ENCODE measurements at places on chromosomes 1 and 21.

GRCh38 chr1:178648151-178648550 lies 76.9 kb upstream of the RALGPS2 start:
- no peak for DNase-seq

DNA sequence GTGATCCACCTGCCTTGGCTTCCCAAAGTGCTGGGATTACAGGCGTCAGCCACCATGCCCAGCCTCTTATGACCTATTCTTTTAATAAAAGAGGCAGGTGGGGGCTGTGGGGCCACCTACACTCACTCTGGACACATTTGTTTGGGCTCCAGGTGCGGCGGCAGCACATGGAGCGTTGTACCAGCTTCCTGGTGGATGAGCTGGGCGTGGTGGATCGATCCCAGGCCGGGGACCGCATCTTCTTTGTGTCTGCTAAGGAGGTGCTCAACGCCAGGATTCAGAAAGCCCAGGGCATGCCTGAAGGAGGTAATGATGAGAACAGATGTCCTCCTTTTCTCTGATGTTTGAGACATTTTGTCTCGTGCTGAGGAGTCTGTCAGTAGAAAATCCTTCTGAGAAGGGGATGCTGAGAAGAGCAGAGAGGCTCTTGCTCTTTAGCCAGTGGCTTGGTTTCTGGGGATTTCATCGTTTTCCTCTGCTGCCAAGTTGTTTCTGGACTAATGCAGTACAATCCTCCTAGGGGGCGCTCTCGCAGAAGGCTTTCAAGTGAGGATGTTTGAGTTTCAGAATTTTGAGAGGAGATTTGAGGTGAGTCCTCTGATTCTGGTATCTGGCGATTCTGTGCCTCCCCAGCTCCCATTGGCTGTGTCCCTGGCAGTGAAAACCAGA lies 17.9 kb upstream of the MIIP start:
- DNase-seq, result no peak

DNA sequence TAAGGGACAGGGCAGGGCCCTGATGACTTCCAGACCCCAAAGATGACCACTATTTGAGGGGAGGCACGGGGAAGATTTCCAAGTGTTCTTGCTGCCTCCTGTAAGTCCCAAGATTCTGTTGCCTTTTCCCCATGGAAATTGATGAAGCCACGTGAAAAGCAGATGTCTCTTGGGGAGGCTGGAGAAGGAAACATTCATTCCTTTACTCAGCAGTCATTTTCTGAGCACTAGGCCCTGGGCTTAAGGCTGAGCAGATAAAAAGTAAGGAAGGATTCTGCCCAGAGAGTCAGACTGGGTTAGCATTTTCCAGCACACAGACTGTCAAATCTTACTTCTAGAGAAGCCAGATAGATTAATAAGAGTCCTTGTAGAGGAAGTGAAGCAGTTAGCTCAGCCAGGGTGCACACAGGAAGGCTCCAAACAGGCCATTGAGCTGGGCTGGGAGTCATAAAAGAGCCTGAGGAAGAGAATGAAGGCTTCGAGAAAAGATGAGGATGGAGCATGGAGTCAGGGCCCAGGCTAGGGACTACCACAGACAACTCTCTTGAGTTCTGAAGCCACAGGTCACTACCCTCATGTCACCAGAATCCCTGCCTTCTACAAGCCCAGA lies 10.1 kb downstream of the EXTL1 start:
- DNase-seq, result no peak

DNA sequence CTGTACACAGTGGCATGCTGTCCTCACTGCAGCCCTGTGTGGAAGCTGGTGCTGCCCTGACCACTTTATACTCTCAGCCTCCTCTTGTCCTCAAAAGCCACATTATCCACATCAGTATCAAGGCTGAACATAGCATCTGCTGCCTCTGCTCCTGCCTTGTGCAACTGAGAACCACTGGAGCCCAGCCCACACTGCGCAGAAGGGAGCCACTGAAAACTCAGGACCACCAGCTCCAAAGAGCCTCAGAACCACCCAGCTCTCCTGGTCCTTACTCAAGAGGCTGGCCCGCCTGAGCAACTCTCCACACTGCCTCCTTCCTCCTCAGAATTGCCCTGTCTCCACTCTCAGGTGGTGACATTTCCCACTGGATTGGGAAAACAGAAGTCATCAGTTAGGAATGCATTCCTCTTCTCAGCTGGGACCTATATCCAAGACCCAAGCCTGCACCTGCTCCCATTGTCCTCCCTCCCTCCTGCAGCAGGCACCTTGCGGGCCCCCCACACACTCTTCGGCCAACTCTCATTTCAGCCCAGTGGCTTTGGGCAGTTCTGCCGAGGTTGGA lies 7.0 kb upstream of the KISS1 start:
- no peak for DNase-seq

GRCh38 chr1:228900886-228901392 lies 165.7 kb downstream of the RHOU start:
- DNase-seq, result no peak

DNA sequence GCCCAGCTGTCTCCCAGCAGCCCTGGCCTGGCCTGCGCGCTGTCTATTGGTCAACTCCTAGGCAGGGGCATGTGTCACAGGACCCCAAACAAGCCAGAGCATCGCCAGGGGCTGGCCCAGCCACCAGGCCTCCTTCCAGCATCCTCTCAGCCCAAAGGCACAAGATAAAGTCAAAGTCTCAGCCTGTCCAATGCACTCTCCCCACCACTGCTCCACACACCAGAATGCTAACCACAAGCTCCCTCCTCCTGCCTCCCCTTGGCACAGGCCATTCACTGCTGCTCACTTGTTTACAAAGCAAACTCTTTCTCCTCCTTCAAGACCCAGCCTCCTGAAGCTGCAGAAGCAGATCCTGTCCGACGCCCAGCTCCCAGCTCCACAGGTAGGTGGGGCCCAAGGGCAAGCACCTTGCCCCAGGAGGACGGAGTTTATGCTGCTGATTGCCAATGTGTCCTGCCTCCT lies 133.4 kb downstream of the DMRTB1 start:
- no peak for DNase-seq

GRCh38 chr1:1162597-1163537 lies 10.8 kb upstream of the TTLL10 start:
- DNase-seq, result no peak

GRCh38 chr1:17404034-17404684 lies 32.2 kb downstream of the PADI6 start:
- no peak for DNase-seq

GRCh38 chr1:24873148-24873547 lies 56.9 kb downstream of the RUNX3 start:
- DNase-seq, result no peak

- no peak for DNase-seq
Measured at GRCh38 chr21:17578162-17578561, 34.5 kb downstream of the BTG3 start.

DNA sequence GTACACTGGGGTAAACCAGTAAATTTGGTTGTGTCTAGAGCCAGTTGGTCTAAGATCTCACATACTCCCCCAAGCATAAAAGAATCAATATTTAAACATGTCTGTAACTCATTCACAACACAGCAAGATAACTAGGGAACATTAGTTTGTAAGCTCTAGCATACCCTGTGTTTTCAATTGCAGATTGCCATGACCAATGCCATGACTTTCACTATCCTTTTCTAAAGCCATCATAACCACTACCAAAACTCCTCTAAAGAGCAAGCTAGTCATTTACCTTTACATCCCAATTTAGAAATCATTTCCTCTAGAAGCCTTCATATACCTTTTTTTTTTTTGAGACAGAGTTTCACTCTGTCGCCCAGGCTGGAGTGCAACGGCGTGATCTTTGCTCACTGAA lies 56.5 kb upstream of the PLA2G4A start:
- no peak for DNase-seq

DNA sequence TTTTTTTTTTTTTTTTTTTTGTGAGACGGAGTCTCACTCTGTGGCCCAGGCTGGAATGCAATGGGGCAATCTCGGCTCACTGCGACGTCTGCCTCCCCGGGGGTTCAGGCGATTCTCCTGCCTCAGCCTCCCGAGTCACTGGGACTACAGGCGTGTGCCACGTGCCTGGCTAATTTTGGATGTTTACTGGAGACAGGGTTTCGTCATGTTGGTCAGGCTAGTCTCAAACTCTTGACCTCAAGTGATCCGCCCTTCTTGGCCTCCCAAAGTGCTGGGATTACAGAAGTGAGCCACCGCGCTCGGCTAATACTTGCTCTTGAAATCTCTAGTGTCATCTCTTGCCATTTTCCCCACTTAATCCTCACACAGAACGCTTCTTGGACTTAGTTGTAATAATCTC lies 1.1 kb upstream of the SYCP1 start:
- no peak for DNase-seq

- DNase-seq, result no peak
Measured at GRCh38 chr1:60227601-60228000, 154.0 kb upstream of the C1orf87 start.

DNA sequence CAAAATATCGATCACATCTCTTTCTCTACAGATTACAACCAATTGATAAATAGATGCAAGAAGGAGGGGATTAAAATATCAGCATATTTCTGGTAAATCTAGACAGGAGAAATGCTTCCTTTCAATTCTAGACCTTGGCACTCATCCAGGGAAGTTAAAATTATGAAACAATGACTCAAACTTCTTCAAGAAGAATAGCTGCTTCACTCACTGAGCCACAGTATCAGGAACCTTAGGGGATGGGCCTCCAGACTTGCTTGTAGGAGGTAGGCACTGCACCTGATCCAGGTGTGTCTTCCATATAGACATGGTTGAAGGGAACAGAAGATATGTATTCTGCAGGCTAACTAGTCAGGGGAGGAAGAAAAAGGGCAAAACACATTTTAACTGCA lies 9.8 kb downstream of the SLAMF7 start:
- DNase-seq, result no peak

DNA sequence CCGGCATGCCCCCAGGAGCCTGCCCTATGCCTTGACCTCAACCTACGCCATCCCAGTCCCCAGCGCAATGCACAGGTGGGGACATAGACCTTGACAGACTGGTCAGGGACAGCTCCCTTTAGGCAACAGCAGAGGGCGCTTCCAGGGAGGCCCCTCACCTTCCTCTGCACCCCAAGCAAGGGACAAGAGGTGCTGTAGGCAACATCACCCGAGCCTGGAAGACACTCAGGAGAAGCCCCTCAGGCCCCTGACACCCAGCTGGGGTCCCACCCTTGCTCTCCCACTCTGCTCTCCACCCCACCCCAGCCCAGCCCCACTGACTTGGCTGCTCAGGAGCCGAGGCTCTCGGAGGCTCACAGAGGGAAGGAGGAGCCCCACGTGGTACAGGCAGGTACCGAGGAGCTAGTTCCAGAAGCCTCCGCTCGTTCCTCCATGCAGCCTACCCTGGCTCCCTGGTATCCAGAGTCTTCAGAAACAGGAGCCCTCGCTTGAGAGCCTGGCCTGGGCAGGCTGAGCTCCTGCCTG lies 2.4 kb upstream of the WNT3A start:
- DNase-seq, result no peak

GRCh38 chr1:109467301-109467777 lies 993 bp downstream of the SYPL2 start:
- no peak for DNase-seq

DNA sequence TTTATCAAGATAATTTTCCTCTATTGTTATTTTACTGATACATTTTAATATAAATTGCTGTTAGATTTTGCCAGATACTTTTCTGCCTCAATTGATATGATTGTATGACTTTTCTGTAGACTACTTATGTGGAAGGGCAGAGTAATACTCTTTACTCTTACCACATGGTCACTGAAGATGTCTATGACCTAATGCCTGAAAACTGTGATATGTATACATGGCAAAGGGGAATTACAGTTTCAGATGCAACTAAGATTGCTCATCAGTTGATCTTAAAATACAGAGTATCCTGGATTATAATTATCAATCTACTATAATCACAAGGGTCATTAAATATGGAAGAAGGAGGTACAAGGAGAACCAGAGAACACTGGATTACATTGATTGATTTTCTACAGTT lies 1528.0 kb downstream of the BRINP3 start:
- DNase-seq, result no peak

GRCh38 chr1:213925531-213926182 lies 62.1 kb upstream of the PROX1 start:
- DNase-seq, result no peak

DNA sequence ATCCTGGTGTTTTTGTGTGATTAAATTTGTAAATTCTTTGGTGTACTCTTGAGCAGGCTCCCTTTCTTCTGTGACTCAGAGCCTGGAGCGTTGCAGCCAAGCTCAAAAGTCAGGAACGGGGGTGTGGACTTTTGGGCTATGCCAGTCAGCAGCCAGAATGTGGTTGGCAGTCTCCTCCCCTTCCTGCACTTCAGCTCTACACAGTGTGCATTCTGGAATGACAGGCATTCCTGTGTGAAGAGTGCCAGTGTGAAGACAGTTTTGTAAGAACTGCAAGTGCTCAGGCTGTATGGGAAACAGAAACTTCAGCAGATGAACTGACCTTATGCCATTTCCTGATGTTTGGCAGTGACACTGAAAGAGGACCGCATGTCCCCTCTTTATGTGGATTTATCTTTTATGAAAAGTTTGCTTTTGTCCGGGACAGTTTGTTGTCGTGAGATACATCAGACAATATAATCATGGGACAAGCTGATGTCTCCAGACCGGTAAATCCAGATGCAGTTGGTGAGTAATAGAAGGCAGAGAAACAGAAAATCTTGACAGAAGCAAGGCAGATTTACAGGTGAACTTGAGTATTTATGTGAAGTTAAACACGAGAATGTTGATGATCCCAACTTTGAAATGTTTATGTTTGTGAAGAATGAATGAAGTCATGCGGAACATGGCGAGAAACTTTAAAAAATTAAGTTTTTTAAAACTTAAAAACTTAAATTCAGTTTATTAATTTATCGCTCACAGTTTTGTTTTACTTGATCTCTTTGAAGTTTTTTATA lies 67.7 kb upstream of the RCC1 start:
- peak; percentile 69 for DNase-seq

DNA sequence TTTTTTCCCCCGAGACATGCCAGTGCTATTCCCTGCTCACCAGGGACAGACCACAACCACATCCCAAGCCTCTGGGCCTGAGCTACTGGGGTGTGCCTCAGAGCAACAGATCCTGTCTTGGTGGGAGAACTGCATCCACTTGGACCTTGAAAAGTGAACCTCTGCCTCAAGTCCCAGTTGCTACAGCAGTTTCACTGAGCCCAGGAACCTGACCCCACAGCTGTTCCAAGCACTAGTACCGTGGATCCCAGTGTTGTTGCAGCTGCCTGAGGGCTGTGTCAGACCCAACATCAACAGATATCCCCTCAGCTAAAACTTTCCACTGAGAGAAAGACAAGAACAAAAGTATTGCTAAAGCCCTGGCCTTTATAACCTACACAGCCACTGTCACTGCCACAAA lies 373.0 kb downstream of the PLPP3 start:
- no peak for DNase-seq

DNA sequence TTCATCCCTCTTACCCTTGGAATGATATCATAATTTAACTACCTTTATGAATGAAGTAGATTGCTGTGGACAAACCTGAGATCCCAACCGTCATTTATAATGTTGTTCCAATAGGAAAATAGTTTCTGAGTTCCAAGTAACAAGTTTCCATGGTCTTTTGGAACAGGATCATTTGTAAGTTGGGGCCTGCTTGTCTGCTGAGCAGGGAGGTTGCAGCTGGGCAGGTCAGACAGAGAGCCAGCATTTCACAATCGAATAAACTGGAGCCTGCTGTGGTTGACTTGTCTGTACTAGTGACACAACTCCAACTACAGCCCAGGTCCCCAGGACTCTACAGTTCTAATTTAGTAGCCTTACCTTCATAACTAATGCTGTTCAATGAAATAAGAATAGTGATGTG lies 18.6 kb upstream of the RALGPS2 start:
- no peak for DNase-seq
